T-helper 2 cell (primary cell): ENCODE measurements at places on chromosomes 11 and 22.

DNA sequence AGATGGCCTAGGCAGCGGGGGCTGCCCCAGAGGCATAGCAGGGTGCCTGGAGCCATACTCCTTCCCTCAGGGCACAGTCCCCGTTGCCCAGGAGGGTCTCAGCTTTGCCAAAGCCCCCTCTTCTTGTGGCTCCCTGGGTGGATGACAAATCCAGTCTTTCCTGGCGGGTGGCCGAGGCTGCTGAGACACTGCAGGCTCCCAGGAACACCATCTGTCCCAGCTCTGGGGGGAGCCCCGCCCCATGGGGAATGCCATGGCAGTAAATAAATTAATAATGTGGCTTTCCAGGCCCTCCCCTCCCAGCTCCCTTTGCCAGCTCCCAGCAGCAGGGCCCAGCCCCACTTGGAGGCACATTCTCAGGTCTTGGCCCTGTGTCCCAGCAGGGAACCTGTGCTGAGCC lies 45.0 kb downstream of the PDE2A start:
- DNase-seq: no peak

GRCh38 chr11:119179983-119180382 lies 5.3 kb upstream of the NHERF4 start:
- DNase-seq: no peak

DNA sequence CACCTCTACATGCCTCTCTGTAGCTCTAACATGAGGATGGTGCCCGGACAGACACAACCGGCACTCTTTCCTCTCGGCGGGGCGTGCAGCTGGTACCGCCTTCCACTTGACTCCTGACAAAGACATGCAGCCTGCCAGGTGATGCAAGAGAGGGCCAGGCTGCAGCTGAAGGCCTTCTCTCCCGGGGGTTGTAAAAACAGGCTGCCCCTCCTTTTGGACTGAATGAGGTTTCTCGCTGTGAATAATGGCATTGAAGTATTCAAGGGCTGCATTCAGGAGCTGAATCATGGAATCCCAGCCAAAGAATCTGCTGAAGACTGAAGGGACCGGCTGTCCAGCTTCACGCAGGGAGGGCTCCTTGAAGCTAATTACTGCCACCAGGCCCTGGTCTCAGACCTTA lies 110.9 kb downstream of the GALNT18 start:
- DNase-seq: no peak

GRCh38 chr22:25232301-25232700 lies 12.9 kb downstream of the CRYBB2 start:
- DNase-seq: no peak

DNA sequence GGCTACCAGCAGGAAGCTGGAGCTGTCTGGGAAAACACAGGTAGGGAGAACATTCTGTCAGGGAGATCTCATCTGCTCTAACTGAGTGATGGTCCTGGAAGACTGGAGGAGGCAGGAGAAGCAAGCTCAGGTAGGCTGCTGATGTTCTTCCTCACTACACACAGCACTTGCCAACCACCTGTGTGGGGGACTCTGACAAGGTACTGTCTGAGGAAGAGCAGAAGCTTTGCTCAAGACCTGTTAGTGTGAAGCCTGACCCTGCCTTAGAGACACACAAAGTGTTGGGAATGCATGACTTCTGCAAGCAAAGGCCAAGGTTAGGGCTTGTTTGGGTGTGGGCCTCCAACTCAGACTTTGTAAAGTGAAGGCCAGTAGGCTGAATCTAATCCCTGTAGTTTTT lies 46.5 kb downstream of the CHST1 start:
- DNase-seq: no peak

DNA sequence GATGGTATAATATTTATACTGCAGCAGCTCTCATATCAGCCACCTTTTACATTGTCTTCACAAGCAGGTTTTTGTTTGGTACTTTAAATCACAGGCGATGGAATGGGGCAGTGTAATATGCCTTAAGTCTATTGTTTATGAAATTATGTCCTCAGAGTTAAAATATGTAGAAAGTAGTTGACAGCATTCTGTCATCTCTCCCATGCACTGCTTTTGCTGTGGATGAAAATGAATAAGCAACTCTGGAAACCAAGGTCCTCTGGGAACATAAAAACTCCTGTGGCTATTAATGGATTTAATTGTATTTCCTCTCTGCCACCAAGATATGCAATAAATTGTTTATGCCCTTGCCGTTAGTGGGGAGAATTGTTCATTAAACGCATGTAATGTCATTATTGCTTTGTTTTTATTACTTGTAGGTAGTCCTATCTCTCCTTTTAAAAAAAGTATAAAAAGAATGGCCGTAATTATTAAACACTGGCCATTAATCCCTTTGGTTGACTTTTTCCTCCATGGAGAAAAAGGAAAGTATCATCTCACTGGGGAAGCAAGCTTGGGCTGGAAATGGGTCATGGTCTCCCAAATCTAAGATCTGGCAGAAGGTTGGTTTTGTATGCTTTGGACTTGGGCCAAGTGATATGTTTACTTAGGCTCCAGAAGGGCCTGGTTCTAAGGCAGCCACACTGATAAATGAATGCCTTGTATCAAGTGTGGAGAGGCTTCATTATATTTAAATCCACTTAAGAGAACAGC lies 13.1 kb downstream of the PACS1 start:
- no peak for DNase-seq

GRCh38 chr11:75930534-75930933 lies 115.5 kb downstream of the UVRAG start:
- DNase-seq: no peak
